Aorta (tissue), 5 donors: ENCODE measurements at places on chromosomes 3 and 15. TPM values are rescaled to one million over a fixed set of nuclear protein-coding genes. Genes with fewer than 3 reads are reported as not detected.

Gene UMPS
- polyA plus RNA-seq: 5.3 TPM

Gene TUSC7
- not detected for polyA plus RNA-seq

Gene PRR23B
- polyA plus RNA-seq: 0.25 TPM

Gene RLBP1
- polyA plus RNA-seq: not detected

Gene FAM81A
- 0.88 TPM for polyA plus RNA-seq
